ENCODE measurements at places on chromosomes 4 and X. TPM values are rescaled to one million over a fixed set of nuclear protein-coding genes. Genes with fewer than 3 reads are reported as not detected.
A peak's percentile ranks its signal among the peaks of the same experiment; 100 is the strongest.

GRCh38 chr4:123784626-123785025, 388.0 kb downstream of the SPRY1 start:
- H3K36me3 ChIP-seq: no peaks in the 10 kb centered on the region
- H3K27ac ChIP-seq: no peak overlapping the region
- DNase-seq: no peak
- H3K4me3 ChIP-seq: no peak overlapping the region
- no peaks in the 10 kb centered on the region for H3K27me3 ChIP-seq

DNA sequence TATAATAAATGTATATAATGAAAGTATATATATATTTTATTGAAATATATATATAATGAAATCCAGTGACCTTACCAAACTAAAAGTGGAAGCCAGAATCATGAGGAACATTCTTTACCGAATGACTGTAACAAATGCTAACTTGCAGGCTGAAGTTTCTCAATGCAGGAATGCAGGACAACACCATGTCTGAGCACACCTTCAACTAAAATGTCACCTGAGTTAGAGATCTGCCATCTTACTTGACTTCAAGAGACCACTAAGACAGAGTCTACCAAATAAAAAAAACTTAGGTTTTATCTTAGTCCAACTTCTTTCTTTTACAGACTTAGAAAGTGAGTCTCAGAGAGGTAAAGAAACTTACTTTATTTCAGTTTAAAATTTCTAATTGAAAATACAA, 176.2 kb downstream of the FSTL5 start:
- DNase-seq: no peak
- H3K27me3 ChIP-seq: no peaks in the 10 kb centered on the region
- no peak overlapping the region for H3K4me3 ChIP-seq
- H3K4me1 ChIP-seq: no peaks in the 10 kb centered on the region
- H3K27ac ChIP-seq: no peak overlapping the region

DNA sequence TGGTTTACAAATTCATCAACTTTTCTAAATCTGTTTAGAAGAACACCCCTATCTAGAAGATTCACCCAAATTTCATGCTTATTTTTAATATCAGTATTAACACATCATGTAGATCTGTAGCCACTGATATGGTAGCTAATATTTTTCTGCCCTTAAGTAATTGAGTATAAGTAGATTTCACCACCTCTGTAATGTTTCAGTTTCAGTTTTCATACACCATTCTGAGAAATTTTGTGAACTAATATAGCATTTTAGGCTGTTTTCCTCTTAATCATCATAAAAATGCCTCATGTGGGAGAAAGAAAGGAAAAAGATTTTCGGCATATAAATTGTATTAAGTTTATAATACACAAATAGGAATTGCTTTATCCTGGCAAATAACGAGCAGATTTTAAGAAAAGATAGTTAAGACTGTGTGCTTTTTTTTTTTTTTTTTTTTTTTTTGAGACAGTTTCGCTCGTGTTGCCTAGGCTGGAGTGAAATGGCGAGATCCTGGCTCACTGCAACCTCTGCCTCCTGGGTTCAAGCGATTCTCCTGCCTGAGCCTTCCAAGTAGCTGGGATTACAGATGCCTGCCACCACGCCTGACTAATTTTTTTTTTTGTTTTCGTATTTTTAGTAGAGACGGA, 21.4 kb upstream of the RBPJ start:
- no peaks in the 10 kb centered on the region for H3K4me1 ChIP-seq
- no peaks in the 10 kb centered on the region for H3K36me3 ChIP-seq
- H3K27me3 ChIP-seq: peaks cover 7% of the 10 kb centered on the region

GRCh38 chrX:52082578-52082977, 13.6 kb upstream of the MAGED4B start:
- no peak overlapping the region for H3K27ac ChIP-seq
- no peak for DNase-seq
- H3K27me3 ChIP-seq: no peaks in the 10 kb centered on the region
- H3K36me3 ChIP-seq: no peaks in the 10 kb centered on the region
- H3K4me1 ChIP-seq: no peaks in the 10 kb centered on the region

DNA sequence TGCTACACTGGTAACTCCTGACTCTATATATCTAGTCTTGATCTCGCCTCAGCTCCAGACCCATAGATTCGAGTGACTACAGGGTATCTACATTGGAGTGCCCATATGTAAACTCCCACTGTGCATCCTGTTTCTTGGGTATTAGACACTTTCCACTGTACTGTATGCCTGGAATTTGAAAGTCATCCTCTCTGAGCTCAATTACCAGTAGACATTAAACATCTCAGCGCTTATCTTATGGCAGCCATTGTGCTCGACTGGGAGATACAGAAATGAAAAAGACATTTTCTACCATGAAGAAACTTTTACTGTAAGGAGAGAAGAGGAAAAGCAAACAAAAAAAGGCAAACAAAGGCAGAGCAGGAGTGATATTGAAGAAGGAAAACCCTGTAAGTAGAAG, 151.9 kb upstream of the JADE1 start:
- DNase-seq: no peak
- no peaks in the 10 kb centered on the region for H3K36me3 ChIP-seq
- H3K27me3 ChIP-seq: peaks cover 9% of the 10 kb centered on the region
- H3K4me1 ChIP-seq: no peaks in the 10 kb centered on the region
- no peak overlapping the region for H3K27ac ChIP-seq

DNA sequence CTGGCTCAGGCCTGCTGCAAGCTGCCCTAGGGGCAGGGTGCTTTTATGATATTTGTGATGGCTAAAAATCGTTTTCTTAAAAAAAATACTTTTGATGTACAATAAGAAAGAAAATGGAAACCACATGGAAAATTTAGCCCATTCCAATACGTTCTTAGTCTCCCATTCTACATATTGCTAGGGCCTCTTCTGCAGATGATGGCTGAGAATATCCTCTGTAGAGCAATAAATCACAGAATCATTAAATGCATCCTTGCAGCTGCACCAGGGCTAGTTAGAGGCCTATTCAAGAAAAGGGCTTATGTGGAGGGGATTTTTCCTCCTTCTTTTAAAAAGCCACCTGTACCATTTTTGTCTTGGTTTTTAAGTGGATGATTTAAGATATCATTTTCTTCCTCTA, 97.6 kb upstream of the C1GALT1C1 start:
- H3K27me3 ChIP-seq: no peaks in the 10 kb centered on the region
- H3K36me3 ChIP-seq: no peaks in the 10 kb centered on the region
- peaks cover 10% of the 10 kb centered on the region for H3K4me1 ChIP-seq
- H3K4me3 ChIP-seq: no peak overlapping the region
- no peak for DNase-seq
- no peak overlapping the region for H3K27ac ChIP-seq

GRCh38 chrX:120456973-120457372, 12.1 kb downstream of the LAMP2 start:
- peaks cover 66% of the 10 kb centered on the region for H3K4me1 ChIP-seq
- no peak for DNase-seq
- H3K36me3 ChIP-seq: peaks cover 4% of the 10 kb centered on the region
- H3K27ac ChIP-seq: peak overlapping the region; percentile 84
- H3K4me3 ChIP-seq: peak overlapping the region; percentile 66

DNA sequence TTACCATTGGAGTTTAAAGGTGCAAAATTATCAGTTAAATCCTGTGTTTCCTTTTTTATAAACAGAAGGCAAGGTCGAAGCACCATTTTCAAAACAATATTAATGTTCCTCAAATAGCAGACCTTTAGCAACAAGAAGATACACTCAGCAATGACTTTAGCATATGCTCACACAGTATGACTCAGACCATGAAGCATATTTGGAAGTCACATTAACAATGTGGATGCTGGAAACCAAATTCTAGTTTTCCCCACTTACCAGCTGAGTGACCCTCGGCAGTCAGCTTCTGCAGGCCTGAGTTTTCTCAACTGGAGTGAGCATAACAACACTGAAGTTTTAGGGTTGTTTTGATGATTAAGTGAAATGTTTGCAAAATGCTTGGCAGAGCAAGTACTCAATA, 130.5 kb downstream of the ANK2 start:
- H3K4me1 ChIP-seq: no peaks in the 10 kb centered on the region
- no peak overlapping the region for H3K4me3 ChIP-seq
- no peaks in the 10 kb centered on the region for H3K36me3 ChIP-seq
- H3K27me3 ChIP-seq: no peaks in the 10 kb centered on the region
- H3K27ac ChIP-seq: no peak overlapping the region
- no peak for DNase-seq

DNA sequence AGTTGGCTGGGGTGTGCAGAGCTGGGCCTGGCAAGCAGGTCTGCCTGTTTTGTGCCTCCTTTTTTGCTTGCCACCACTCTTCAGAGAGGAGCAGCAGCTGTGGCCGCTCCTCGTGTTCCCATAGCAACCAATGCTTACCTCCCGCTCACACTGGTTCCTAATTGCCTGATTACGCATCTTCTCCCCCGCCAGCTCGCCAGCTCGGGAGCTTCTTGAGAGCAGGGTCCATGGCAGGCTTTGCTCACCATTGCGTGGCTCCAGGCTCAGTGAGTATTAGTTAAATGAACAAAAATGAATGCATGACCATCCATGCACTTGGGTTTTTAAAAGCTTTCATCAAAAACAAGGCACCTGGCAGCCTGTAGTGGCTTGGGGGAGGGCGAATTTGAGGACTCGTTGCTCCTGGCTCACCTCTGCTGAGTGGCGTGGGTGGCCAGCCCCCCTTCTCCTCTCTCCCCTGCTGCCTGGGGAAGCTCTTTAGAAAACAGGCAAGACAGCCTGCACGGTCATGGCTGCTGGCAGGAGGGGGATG, 14.2 kb upstream of the PJA1 start:
- H3K36me3 ChIP-seq: no peaks in the 10 kb centered on the region
- no peak overlapping the region for H3K4me3 ChIP-seq
- DNase-seq: no peak

DNA sequence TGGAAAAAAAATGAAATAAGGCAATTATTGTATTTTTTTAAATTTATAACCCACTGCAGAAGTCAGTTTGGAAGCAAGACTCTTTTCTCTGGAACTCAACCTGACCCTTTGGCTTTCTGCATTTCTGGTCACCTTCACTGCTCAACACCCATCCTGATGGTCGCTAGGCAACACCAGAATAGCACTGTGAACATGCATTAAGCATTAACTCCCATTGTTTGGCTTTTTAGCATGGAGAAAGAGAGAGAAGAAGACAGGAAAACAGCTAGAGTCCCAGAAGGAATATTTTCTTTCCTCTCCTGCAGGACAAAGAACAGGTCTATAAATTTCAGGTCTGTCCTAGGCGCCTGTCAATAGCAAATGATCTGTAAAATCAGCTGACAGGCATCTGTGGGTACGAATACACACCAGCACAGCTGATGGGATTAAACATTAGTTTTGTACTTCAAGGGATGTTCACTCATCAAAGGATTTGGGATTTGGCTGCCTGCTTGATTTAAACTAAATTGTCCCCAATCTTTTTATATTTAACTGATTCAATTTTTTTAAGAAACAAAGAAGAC, 137.2 kb upstream of the ETNPPL start:
- H3K4me3 ChIP-seq: no peak overlapping the region
- DNase-seq: no peak
- no peaks in the 10 kb centered on the region for H3K4me1 ChIP-seq
- no peaks in the 10 kb centered on the region for H3K36me3 ChIP-seq
- no peak overlapping the region for H3K27ac ChIP-seq
- no peaks in the 10 kb centered on the region for H3K27me3 ChIP-seq

DNA sequence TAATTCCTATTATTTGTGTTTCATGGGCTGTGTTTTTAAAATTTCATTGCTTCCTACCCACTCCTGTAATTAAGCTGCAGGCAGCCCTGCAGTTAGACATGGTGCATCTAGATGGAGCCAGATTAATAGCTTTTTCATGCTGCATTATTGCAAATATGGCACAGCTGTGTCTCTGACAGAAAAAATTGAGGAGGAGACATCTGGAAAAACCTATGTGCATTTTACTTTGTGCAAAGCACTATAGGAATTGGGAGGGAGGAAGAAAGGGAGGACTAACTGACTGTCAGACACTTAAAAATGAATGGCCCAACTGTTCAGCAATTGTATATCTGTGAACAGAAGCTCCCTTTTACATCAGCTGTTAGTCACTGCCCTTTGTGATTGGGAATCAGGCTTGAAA, 8.1 kb upstream of the RPGR start:
- no peak overlapping the region for H3K27ac ChIP-seq
- H3K27me3 ChIP-seq: no peaks in the 10 kb centered on the region
- peaks cover 3% of the 10 kb centered on the region for H3K4me1 ChIP-seq
- no peak for DNase-seq

- H3K27me3 ChIP-seq: no peaks in the 10 kb centered on the region
- no peak for DNase-seq
- no peak overlapping the region for H3K4me3 ChIP-seq
- H3K27ac ChIP-seq: no peak overlapping the region
- H3K4me1 ChIP-seq: peaks cover 9% of the 10 kb centered on the region
These were observed 67.0 kb upstream of the BCOR start for GRCh38 chrX:40164751-40165150.

DNA sequence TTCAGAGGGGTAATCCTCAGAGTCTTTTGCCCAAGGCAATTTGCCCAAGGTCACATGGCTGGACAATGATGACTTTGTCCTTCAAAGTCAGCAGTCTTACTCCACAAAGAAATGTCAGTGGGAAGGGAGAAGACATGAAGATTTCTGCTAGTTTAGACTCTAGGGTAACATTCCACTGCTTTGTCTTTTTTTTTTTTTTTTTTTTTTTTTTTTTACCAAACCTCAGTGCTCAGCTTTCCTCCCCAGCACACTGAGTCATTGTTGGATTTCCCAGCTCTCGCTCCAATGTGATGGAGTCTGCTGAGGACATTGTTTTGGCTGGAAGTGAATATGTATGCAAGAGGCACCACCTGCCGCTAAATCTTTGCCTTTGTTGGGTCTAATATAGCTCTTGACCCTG, 7.2 kb upstream of the C1QTNF7 start:
- no peaks in the 10 kb centered on the region for H3K36me3 ChIP-seq
- no peak overlapping the region for H3K27ac ChIP-seq
- no peak overlapping the region for H3K4me3 ChIP-seq
- DNase-seq: no peak

GRCh38 chr4:105236916-105237311, 90.2 kb downstream of the TET2 start:
- DNase-seq: no peak
- peaks cover 12% of the 10 kb centered on the region for H3K4me1 ChIP-seq
- H3K27ac ChIP-seq: no peak overlapping the region
- peaks cover 69% of the 10 kb centered on the region for H3K36me3 ChIP-seq

GRCh38 chrX:153812220-153812619, 17.8 kb downstream of the SSR4 start:
- no peaks in the 10 kb centered on the region for H3K36me3 ChIP-seq
- H3K27me3 ChIP-seq: no peaks in the 10 kb centered on the region
- DNase-seq: no peak
- no peak overlapping the region for H3K27ac ChIP-seq
- no peak overlapping the region for H3K4me3 ChIP-seq

GRCh38 chr4:188109157-188109755, at the start of gene TRIML2:
TRIML2 (minus strand) TSS chr4:188109603; CDS start chr4:188105368, 4,235 bp downstream.
- H3K4me1 ChIP-seq: no peaks in the 10 kb centered on the region
- H3K27me3 ChIP-seq: peaks cover 2% of the 10 kb centered on the region
- no peaks in the 10 kb centered on the region for H3K36me3 ChIP-seq
- no peak within 1 kb of the TSS for H3K4me3 ChIP-seq
- no peak within 1 kb of the TSS for H3K27ac ChIP-seq

ANKRD17 gene
- 67.6 TPM for total RNA-seq

STARD8 gene
- total RNA-seq: 0.31 TPM

ARX gene
- total RNA-seq: not detected

PHOX2B gene
- total RNA-seq: not detected

Measured in naive thymus-derived CD8-positive, alpha-beta T cell (primary cell).